Activated naive CD8-positive, alpha-beta T cell treated with anti-CD3 and anti-CD28 coated beads, Interleukin-2, amount 50 U/mL, for 24 hours (primary cell): ENCODE measurements at places on chromosomes 2 and 18.

- no peak for DNase-seq
Observed at GRCh38 chr2:155714983-155715382, 617.5 kb downstream of the NR4A2 start.

- DNase-seq: no peak
Observed at GRCh38 chr2:99877963-99878362, 264.4 kb downstream of the AFF3 start.

DNA sequence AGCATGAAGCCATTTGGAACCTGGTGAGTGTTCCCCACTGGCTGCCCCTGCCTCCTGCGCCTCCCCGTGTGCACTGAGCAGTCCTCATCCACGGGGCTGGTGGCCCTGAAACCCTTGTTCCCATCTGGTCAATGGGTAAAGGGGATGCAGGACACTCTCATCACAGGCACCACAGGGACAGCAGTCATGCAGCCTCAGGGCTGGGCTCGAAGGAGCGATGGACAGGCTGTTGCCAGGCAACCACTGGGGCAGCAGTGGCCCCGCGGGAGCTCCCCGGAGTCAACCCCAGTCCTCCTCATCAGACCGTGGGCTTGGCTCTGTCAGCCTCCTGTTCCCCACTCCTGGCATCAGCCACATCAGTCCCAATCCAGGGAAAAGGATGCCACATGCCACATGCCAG, 509.5 kb downstream of the EIPR1 start:
- no peak for DNase-seq

DNA sequence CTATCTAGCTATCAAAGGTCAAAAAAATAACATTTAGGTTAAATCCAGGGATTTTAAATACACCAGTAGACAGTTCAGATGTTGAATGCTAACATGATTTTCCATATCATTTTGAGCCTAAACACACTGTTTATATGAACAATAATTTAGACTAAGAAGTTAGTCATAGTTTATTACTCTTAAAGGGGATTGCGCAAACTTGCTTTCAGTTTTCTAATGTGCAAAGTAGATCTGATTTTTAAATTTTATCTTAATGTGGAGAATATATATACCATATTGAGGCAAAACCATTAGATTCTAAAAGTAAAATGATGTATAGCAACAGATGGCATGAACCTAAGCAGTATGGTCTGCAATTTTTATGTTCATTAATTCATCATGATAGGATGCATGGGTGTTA, 76.6 kb downstream of the CDH7 start:
- no peak for DNase-seq

GRCh38 chr2:237509905-237510304, 22.9 kb downstream of the MLPH start:
- DNase-seq: no peak

- DNase-seq: no peak
Observed at GRCh38 chr2:236217926-236218325, 46.3 kb downstream of the ASB18 start.

DNA sequence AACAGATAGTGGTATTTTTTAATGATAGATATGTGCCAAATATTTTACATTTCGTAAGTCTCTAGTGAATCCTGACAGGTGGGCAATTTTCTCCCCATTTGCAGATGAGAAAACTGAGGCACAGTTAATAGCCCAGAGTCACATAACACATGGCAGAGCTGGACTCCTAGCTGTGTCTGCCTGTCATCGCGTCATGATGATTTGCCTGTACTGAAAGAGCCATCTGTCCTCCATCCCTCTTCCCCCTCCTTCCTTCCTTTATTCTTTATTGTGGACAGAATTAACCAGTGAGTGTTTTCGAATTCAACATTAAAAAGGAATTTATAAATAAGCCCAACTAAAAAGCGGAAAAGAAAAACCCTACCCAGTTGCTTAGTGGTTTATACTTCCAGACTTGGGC, 3.2 kb downstream of the DNAJB2 start:
- DNase-seq: no peak

DNA sequence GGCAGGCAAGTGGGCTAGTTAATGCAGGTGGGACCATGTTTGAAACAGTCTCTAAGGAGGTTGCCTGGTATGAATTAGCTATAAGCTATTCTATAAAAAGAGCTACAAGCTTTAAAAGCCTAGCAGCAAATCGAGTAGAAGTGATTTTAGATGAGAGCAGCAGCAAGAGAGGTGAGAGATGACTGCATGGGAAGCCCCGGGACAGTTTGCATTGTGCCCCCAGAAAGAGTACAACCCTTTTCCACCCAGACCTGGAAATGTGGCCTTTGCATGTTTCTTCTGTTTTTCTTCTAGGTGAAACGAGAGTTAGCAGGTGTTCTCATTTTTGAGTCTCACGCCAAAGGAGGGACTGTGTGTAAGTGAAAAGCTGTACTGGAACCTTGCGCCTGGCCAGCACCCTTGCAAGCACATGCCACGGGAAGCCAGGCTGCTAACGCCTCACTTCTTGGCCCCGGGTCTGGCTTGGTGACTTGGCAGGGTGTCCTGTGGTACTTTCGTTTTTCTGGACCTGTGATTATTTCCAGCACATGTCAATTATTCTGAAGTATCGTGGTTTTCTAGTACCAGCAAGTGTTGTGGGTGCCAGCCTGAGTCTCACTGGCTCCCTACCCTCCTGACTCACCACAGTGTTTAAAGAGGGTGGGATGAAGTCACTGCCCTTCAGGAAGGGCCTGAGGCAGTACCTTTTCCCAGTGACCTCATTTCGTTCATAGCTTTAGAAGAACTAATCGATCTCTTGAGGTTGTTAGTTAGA, 90.3 kb upstream of the MAP3K20 start:
- DNase-seq: peak; percentile 30

GRCh38 chr2:231709636-231709980, 1.3 kb downstream of the PTMA start:
- no peak for DNase-seq

DNA sequence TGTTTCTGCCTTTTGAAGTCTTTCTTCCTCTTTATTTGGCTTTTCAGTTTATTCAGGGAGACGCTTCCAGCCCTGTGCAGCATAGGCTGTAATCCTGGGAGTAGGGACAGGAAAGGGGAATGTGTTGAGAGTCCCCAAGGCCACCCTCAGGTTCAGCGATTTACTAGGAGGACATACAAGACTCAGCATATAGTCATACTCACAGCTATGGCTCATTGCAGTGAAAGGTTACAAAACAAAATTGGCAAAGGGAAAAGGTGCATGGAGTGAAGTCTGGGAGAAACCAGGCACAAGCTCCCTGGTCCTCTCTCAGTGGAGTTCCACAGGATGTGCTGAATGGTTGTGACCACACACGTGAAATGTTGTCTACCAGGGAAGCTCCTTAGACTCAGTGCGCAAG, 49.6 kb upstream of the ZNF638 start:
- DNase-seq: no peak

- no peak for DNase-seq
Observed at GRCh38 chr18:8625461-8626092, 16.3 kb downstream of the RAB12 start.

- DNase-seq: no peak
Observed at GRCh38 chr2:142965443-142965842, 88.0 kb downstream of the KYNU start.

DNA sequence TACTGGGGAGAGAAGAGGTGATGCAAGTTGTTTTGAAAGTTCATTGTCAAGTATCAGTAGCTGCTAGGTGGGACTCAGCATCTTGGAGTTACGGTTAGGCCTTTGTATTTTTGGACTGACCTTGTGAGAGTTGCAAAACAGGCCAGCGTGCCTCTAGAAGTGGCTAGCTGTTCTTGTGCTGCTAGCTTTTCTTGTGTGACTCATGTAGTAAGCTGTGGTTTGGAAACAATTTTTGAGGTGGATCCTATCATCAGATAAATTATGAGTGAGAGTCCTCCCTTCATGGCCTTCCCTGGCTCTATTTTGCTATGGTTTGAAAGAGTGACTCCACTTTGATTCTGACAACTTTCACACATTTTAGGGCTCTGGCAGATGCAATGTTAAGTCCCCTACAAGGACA, 409.2 kb upstream of the HS6ST1 start:
- DNase-seq: no peak

- no peak for DNase-seq
Observed at GRCh38 chr2:203659331-203660049, 46.9 kb upstream of the CD28 start.

DNA sequence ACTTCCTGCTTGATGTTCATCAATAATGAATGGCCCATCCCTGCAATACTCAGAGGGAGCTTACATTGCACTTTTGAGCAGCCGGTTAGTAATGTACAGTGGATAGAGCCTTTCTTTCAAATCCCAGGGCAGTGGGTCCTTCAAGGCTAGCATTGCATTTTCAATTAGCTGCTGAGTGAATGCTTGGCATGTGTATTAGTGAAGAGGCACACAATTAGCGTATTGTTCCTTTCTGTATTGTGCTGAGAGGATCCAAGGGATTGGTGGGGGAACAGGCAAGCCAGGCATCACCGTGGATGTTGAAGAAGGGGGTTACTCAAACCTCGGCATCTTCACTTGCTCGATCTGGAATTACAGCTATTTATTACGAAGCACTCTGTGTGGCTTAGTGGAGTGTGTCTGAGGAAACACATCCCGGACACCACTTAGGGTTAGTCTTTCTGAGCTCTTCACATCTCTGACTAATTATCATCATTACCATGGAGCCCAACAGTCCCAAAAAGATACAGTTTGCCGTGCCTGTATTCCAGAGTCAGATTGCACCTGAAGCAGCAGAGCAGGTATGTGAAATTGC, at the start of gene PPP1R1C:
TSS of gene PPP1R1C (plus strand) at position 222 of the 574 bp plus-strand sequence. CDS start at position 480, 258 bp downstream.
- no peak for DNase-seq

DNA sequence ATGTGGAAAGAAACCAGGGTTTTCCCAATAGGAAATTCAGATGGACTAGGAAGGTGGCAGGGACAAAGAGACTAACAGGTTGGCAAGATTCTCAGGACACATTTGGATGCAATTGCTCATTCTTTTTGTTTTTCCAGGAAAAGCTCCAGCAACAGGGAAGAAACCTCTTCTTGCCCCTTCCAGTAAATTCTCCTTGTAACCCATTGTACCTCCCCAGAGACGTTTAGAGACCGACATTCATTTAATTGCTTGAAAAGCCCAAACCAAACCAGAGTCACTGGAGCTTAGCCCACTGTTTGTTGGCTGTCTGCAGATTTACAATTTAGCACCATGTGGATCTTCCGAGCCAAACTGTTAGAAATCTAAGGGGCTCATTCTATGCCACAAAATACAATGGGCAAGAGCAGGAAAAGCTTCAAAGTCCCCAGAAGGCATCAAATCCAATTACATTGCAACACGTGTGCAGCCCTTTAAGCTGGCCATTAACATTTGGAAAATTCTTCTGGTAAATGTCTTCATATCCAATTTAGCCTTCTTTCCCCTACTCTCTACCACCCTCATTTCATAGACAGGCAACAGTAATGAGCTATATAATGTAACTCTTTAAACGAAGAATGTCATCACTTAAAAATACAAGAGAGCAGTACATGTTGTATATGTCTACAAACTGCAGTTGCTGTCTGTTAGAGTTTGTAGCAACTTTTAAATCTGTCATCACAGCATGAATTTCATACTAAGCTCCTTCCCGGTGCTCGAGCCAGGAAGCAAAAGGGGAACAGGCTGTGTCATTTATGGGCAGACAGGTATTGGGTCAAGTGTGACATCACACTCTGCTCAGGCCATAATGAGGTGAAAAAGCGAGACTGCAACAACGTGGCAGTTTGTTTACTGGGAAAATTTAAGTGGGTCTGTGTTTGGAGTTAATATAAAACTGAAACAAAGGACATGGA, 235.6 kb upstream of the HNRNPA3 start:
- DNase-seq: no peak

- no peak for DNase-seq
Observed at GRCh38 chr18:45169610-45170009, 445.7 kb upstream of the SLC14A2 start.

DNA sequence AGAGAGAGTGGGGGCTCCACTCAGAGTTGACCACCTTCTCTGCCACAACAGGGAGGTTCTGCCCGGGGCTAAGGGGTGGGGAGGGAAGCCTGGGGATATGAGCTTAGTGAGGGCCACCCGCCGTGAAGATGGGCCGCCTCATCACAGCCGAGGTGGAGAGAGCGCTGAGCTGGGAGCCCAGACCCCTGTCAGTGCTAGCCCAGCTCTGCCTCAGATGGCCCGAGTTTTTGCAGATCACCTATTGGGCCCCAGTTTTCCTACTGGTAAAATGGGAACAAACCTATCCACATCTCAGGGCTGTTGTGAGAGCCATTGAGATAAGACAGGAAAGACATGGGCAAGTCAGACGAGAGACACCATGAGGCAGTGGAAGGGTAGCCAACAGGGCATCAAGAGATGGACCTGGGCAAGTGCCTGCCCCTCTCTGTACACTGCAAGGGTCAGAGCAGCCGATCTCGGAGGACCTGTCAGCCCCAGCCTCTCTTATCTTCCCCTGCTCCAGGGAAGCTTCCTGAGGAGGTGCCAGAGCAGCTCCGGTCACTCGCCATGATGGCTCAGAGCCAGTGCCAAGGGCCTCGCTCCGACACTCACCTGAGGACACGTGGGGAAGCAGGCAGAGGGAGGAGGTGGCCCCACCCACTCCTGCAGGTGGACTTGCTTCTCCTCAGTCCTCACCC, 88.9 kb downstream of the MCFD2 start:
- no peak for DNase-seq

DNA sequence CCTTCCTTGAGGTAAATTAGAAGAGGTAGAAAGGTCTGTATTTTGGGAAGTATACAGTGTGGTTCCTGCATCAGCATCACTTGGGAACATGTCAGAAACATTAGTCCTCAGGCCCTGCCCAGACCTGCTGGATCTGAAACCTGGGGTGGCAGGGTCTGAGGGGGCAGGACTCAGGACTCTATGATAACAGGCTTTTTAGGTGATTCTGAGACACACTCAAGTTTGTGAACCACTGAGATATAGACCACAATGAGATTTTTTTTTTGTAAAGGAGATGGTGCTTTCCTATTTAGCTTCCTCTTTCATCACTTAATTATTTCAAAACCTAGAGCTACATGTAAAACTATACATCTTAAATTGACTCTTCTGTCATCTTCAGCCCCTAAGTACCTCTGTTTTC, 262.7 kb upstream of the SPOPL start:
- DNase-seq: no peak

GRCh38 chr2:235605312-235606003, 111.6 kb downstream of the AGAP1 start:
- DNase-seq: no peak

DNA sequence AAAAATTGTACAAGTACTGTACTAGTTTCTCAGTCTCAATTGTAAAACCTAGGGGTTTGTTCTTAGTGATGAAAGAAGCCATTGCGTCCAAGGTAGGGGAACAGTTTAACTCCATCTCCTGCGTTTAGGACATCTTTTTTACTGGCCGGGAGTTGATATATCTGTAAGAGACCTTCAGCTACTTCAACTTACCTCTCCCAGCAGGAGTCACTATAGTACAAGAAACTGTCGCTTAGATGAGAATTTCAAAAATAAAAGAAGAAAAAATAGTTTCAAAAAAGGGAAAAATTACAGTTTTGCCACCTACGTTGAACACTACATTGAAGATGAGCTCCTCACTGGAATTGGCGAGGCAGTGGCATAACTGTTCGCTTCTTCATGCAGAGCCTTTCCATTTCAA, 122.7 kb downstream of the MAP3K20 start:
- no peak for DNase-seq

- DNase-seq: no peak
Observed at GRCh38 chr2:143384111-143384510, 254.9 kb downstream of the ARHGAP15 start.

GRCh38 chr2:95392730-95393455, 9.6 kb upstream of the FAHD2A start:
- no peak for DNase-seq

GRCh38 chr2:208608122-208608835, 201.7 kb downstream of the PTH2R start:
- no peak for DNase-seq

GRCh38 chr2:239928391-239929350, 96.5 kb downstream of the NDUFA10 start:
- DNase-seq: no peak

GRCh38 chr2:141557329-141558095, 573.3 kb downstream of the LRP1B start:
- DNase-seq: no peak
